Kidney glomerular epithelial cell (primary cell): ENCODE measurements at places on chromosomes 4 and X.

GRCh38 chrX:6021316-6022091, 207.2 kb downstream of the NLGN4X start:
- no peak for DNase-seq

DNA sequence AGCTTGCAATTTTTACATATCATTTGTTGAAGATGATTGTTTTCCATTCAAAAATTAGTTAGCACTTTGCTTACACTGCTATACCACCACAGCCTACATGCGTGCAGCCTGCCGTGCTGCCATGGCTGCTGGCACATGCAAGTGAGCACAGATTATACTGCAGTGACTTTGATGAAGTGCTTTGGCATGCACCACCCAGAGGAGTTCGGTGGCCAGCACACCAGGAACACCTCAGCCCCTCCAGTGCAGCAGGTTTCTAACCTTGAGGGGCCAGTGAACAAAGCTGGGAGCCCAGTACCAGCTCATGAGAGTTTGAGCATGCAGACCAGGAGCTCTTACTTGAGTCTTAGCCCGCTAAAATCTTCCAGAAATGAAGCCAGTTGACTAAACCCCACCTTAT, 431.5 kb downstream of the DACH2 start:
- DNase-seq = no peak

GRCh38 chrX:132426695-132427281, 62.0 kb downstream of the MBNL3 start:
- no peak for DNase-seq

GRCh38 chrX:38552721-38553120, 8.6 kb upstream of the TSPAN7 start:
- peak; percentile 2 for DNase-seq

- DNase-seq = no peak
Measured at GRCh38 chrX:10576777-10577447, 43.5 kb downstream of the MID1 start.

GRCh38 chr4:54498661-54499111, 159.1 kb upstream of the KIT start:
- peak; percentile 61 for DNase-seq

DNA sequence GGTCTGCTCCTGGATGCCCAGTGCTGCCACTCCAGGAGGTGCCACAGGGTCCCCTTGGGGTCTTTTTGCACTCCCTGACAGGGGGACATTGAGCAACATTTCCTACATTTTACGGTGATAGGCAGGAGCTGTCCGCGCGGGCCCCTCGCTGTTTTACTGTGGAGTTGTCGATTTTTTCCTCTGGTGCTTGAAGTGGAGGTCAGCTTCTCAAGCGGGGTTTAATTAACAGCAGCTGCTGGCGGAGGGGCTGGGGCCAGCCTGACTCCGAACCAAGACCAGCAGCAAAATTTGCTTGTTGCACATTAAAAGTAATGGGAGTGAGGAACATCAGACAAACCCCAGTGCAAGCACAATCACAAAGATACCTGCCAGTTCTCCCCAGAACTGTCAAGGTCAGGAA, 13.2 kb upstream of the SH3TC1 start:
- no peak for DNase-seq

DNA sequence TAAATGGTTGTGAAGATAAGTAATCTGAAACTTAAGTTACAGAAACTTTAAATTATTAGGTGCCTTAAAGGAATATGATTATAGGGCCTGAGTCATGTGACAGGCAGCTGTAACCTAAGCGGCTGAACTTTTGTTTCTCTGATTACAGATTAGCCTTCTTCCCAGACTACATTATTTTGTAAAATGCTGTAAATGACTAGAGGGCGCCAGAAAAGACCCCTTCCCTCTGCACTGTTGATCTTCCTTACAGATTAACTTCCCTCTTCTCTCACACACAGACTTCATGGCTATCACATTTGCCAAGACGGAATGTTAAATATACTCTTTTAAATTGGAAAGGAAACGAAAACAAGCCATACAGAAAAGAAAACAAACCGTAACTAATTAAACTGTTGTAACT, 96.6 kb downstream of the EVC2 start:
- no peak for DNase-seq

DNA sequence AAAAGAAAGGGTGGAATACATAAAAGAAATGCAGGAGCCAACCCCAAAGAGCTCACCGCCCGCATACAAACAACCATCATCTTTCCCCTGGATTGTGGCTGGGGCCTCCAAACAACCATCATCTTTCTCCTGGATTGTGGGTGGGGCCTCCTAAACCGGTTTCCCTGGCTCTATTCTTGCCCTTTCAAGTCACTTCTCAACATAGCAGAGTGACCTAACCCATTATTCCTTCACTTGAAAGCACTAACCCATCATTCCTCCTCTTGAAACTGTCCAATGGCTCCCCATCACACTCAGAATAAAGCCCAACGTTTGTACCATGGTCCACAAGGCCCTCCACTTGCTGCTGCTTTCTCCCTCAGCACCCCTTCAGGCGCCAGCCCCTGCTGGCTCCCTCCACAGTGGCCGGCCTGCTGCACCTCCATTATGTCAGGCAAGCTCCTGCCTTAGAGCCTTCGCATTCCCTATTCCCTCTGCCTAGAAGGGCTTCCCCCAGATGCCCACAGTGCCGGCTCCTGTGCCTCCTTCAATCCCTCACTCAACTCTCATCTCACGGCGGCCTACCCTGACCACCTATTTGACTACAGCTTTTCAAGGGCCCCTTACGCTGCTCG, 24.1 kb downstream of the SMIM43 start:
- DNase-seq = no peak

DNA sequence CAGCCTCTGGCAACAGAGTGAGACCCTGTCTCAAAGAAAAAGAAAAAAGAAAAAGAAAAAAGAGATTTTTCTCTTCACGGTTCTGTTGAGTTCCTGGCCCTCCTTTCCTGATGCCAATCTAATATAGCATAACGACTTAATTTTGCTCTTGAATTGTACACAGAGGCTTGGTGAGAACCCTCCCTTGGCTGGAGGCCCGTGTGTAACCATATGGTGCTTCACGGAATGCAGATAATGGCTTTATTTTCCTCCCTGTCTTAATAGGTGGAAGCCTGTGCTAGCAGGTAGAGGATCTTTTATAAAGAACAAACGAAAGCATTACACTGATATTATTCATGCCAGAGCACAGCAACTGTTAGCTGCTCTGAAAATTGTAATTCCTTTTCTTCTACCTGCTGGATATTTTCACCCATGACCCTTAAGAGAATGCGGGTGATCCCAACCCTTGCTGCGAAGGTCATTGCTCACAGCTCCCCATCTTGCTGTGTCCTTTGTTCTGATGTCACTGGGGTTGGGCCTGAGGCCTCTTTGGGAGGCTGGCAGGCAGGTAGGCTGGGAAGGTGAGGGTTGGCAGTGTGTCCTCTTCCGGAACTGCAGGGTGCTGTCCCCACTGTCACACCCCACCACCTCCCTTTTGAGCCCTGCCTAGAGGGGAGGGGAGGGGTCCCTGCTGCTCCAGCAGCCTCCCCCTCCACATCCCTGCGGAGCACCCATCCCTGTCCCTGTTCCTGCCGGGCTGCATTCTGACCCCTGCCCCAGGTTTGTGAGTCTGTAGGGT, 83.8 kb upstream of the STOX2 start:
- DNase-seq = no peak

DNA sequence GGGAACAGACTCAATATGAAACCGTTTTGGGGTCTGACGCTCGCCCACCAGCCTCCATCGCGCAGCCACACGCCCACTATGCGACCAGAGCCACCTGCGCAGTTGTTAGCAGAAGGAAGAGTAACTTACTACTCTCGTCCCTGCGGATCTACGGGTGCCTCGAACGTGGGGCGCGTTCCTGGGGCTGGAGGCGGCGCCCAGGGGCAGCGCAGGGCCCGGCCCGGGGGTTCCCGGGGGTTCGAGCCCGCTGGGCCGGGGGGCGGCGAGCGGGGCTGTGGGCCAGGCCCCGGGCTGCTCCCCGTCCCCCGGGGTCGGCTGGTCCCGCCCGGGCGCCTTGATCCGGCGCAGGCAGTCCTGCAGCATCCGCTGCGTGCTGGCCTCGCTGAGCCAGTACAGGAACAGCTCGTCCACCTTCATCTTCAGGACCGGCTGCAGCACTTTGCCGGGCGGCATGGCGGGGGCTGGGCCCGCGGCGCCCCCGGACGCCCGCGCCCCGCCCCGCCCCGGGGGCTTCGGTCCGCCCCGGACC, 404 bp downstream of the PPP2R3B start:
- no peak for DNase-seq

DNA sequence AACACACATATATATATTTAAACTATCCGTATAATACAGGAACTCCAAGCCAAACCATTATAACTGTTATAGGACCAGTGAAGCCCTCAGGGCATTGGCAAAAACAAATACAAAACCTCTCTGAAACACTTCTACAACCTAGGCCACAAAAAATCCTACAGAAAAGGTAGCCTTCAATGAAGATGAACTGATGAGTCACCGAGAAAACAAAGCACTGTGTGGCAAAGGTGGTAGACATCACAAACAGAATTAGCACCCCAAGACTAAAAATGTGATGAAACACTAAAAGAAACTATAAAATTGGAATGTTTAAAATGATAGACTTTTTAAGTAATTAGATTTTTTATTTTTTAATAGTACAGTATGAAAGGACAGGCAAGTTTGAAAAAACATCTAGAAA, 5.5 kb upstream of the HSPA4L start:
- DNase-seq = no peak

- no peak for DNase-seq
Measured at GRCh38 chrX:112839856-112840255, 775 bp downstream of the AMOT start.

- peak; percentile 92 for DNase-seq
Measured at GRCh38 chr4:148261848-148262247, 180.4 kb downstream of the NR3C2 start.

DNA sequence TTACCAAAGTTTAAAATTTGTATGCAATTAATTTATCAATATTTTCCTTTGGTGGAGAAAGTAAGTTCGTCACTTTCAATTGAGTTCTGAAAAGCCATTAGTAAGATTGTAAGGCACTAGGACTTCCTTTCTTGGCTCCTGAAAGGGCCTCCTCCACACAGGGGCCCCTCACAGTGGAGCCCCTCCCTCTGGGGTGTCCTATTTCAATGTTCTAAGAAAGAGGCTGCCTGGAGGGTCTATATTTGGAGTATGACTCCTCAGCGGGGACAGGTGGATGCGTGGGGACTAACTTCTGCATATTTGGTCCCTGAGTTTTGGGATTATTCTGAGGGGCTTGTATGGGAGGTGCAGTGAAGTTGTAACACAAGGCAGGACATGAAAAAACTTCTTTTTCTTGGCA, 1.6 kb upstream of the ARMCX4 start:
- DNase-seq = no peak

- DNase-seq = no peak
Measured at GRCh38 chr4:122796801-122797404, 29.7 kb upstream of the FGF2 start.

DNA sequence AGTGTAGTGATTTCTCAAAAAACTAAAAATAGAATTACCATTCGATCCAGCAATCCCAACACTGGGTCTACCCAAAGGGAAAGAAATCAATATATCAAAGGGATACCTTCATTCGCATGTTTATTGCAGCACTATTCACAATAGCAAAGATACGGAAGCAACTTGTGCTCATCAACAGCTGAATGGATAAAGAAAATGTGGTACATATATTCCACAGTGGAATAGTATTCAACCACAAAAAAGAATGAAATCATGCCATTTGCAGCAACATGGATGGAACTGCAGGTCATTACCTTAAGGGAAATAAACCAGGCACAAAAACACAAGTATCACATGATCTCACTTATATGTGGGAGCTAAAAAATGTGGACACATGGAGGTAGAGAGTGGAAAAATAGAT, 42.7 kb upstream of the NKAP start:
- DNase-seq = no peak

GRCh38 chr4:131650951-131651350, 1498.1 kb upstream of the PCDH10 start:
- no peak for DNase-seq

GRCh38 chr4:141046255-141046654, 87.0 kb downstream of the RNF150 start:
- peak; percentile 40 for DNase-seq

- no peak for DNase-seq
Measured at GRCh38 chr4:152000518-152000917, 239.7 kb upstream of the GATB start.

- DNase-seq = no peak
Measured at GRCh38 chr4:78534286-78534955, 17.1 kb upstream of the ANXA3 start.

DNA sequence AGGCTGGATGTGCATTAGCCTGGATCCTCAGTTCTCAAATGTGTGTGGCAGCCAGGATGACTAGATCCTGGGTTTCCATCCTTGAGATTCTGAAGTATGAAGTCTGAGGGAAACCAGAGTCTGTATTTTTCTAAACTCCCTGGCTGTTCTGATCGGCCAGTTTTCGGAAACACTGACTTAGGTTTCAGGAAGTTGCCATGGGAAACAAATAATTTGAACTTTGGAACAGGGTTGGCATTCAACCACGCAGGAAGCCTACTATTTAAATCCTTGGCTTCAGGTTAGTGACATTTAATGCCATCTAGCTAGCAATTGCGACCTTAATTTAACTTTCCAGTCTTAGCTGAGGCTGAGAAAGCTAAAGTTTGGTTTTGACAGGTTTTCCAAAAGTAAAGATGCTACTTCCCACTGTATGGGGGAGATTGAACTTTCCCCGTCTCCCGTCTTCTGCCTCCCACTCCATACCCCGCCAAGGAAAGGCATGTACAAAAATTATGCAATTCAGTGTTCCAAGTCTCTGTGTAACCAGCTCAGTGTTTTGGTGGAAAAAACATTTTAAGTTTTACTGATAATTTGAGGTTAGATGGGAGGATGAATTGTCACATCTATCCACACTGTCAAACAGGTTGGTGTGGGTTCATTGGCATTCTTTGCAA, 67.6 kb downstream of the PDGFRA start:
- DNase-seq = no peak

GRCh38 chrX:40893251-40893910, 158.0 kb upstream of the MED14 start:
- DNase-seq = no peak

GRCh38 chrX:17226736-17227135, 148.3 kb upstream of the NHS start:
- no peak for DNase-seq

DNA sequence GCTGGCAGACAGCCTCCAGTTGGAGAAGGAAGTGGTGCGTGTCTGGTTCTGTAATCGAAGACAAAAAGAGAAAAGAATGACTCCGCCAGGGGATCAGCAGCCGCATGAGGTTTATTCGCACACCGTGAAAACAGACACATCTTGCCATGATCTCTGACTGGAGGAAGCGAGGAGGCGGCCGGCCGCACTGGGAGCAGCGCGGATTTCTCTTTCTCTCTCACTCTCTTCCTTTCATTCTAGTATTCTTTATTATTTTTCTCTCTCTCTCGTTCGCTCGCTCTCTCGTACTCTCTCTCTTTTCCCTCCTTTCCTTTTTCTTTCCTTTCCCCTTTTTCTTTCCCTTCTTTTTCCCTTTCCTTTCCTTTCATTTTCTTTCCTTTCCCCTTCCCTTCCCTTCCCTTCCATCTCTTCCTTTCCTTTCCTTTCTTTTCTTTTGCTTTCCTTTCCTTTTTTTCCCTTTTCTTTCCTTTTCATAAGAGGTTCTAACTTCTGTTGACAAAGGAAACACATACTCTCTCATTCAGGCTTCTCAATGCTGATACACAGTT, 1.2 kb downstream of the POU3F4 start:
- no peak for DNase-seq
